Lung (tissue), 17 donors: ENCODE measurements at places on chromosomes 4 and X. TPM values are rescaled to one million over a fixed set of nuclear protein-coding genes. Genes with fewer than 3 reads are reported as not detected.

The ANOS1 gene
- 24.3 TPM for total RNA-seq

DNA sequence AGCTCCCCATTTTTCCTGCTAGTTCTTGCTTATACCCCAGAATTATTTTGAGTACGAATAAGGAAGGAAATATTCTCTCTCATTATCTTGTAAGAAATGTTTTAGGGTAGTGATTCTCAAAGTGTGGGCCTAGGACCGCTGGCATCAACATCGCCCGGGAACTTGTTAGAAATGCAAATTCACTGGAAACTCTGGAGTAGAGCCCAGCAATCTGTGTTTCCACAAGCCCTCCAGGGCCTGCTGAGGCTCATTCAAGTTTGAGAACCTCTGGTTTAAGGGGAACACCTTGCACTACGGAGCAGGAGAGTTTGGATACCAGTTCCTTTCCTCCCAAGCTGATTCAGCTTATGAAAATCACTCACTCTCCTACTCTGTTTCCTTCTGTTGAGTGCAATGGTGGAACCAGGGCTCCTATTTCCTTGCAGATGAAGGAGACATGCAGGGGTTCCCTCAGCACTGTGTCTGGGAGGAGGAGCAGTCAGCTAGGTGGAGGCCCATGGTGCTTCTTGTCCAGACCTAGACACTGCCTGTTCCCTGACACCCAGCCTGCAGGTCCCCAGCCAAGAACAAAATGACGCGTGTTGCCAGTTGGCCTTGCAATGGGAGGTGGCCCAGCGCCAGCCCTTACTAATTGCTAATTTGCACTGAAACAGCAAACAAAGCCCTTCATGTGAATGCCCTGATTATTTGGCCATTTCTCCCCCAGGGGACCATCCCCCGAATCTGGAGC, 68.5 kb downstream of the CYTL1 start:
- no peaks in the 10 kb centered on the region for H3K36me3 ChIP-seq
- H3K27ac ChIP-seq: no peak overlapping the region
- no peaks in the 10 kb centered on the region for H3K27me3 ChIP-seq

The CSN1S1 gene
- not detected for total RNA-seq

DNA sequence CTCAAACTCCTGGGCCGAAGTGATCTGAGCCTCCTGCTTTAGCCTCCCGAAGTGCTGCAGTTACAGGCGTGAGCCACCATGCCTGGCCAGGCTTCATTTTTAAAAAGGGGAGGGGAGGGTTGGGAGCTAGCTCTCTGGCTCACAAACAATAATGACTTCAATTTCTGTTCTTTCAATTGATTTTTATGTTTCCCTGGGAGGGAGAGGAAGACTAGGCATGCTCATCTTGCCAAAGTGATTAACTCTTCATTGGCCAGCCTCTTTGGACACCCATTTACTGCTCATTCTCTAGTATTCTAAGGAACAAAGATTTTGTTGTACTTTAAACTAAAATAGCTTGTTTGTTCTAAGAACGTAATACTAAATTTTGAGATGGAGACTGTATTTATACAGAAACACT, 43.4 kb upstream of the TRIM2 start:
- no peaks in the 10 kb centered on the region for H3K27me3 ChIP-seq
- no peaks in the 10 kb centered on the region for H3K4me1 ChIP-seq
- DNase-seq: no peak
- no peak overlapping the region for H3K27ac ChIP-seq
- H3K36me3 ChIP-seq: no peaks in the 10 kb centered on the region

The TREX2 gene
- total RNA-seq: 1.2 TPM

The DDX60 gene
- total RNA-seq: 15.1 TPM

The ASB9 gene
- total RNA-seq: 3.7 TPM

The TCP11X2 gene
- 1.7 TPM for total RNA-seq

GRCh38 chr4:83599183-83599582, 63.3 kb downstream of the GPAT3 start:
- no peak overlapping the region for H3K4me3 ChIP-seq
- H3K27me3 ChIP-seq: no peaks in the 10 kb centered on the region
- no peak overlapping the region for H3K27ac ChIP-seq
- DNase-seq: no peak
- H3K4me1 ChIP-seq: no peaks in the 10 kb centered on the region
- H3K36me3 ChIP-seq: no peaks in the 10 kb centered on the region

GRCh38 chrX:153519569-153520286, 2.3 kb downstream of the ATP2B3 start:
- no peaks in the 10 kb centered on the region for H3K4me1 ChIP-seq
- H3K27ac ChIP-seq: no peak overlapping the region
- H3K36me3 ChIP-seq: no peaks in the 10 kb centered on the region
- no peak for DNase-seq
- H3K27me3 ChIP-seq: peaks cover 35% of the 10 kb centered on the region

DNA sequence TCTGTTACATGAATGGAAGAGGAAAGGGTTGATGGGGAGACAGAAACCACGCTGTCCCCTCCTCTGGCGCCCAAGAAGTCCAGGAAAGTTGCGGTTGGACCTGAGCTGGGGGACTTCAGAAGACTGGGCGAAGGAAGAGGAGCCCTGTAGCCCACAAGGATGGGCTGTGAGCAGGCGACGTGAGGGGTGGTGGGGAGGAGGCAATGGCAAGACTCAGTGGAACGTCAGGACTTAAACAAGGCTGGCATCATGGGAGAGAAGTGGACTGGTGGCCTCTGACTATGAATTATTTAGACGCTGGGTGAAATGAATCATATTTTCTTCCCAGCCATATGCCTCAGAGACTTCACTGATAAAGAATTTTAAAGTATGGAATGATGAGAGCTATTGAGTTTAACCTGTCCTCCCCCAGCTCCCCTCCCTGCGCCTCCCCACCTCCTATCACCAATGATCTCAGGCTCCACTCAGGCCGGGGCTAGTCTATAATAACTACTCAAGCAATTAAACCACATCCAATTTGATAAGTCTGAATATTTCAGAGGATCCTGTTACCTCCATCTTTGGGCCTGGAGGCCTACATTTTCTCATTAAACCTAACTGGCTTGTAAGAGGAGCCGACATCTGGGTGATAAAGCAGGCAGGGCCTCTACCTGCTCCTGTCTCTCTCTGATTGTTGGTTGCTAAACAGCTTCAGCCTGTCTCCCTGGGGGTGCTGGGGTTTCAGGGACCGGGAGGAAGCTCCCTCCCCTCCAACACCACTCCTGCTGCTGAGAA, 63.6 kb downstream of the SMIM20 start:
- no peaks in the 10 kb centered on the region for H3K27me3 ChIP-seq
- H3K4me1 ChIP-seq: no peaks in the 10 kb centered on the region
- H3K4me3 ChIP-seq: no peak overlapping the region

The PDGFRA gene
- total RNA-seq: 79.2 TPM

- H3K27me3 ChIP-seq: no peaks in the 10 kb centered on the region
- no peak overlapping the region for H3K4me3 ChIP-seq
- DNase-seq: no peak
- H3K36me3 ChIP-seq: no peaks in the 10 kb centered on the region
- H3K4me1 ChIP-seq: no peaks in the 10 kb centered on the region
These were observed 70.6 kb downstream of the TRAPPC11 start for GRCh38 chr4:183729430-183730328.

The SLC16A2 gene
- total RNA-seq: 13.4 TPM

- no peak overlapping the region for H3K27ac ChIP-seq
- DNase-seq: peak; percentile 89
- H3K4me1 ChIP-seq: peaks cover 2% of the 10 kb centered on the region
- H3K27me3 ChIP-seq: no peaks in the 10 kb centered on the region
- H3K4me3 ChIP-seq: no peak overlapping the region
These were observed 579.4 kb upstream of the ZFP42 start for GRCh38 chr4:187416216-187416615.

The THAP6 gene
- 20.1 TPM for total RNA-seq

DNA sequence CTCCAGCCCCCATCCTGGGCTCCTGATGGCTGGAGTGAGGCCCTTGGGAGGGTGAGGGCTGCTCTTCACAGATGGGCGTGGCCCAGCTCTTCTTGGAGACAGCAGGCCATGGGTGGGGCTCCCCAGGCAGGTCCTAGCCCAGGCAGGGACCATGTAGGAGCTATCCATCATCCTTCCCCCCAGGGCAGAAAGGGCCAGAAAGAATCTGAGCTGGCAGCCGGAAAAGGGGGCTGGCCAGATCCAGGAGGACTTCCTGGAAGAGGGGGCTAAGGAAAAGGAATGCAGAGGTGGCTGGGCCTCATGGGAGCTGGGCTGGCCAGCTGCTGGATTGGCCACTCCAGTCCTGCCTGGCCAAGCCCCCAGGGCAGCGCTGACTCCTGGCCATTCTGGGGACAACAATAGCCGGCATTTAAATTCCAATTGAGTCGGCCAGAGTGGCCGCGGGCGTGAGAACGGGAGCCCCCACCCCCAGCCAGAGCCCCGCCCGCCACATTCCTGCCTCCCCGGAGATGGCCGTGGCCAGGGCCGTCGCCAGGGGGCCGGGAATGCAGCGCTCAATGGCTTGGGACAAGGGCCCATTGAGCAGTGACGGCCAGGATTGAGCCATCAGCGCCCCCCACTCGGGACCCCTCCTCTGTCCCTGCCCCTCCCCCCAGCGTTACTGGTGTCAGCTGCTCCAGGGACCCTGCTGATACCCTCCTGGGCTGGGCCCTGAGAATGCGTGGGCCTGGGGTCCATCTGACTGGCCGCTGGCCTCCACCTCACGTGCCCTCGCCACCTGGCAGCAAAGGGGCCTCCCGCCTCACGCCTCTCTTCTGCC, 15.1 kb upstream of the FGFR3 start:
- H3K27ac ChIP-seq: no peak overlapping the region
- H3K4me3 ChIP-seq: no peak overlapping the region
- no peak for DNase-seq
- H3K36me3 ChIP-seq: no peaks in the 10 kb centered on the region
- no peaks in the 10 kb centered on the region for H3K27me3 ChIP-seq
- H3K4me1 ChIP-seq: peaks cover 16% of the 10 kb centered on the region

DNA sequence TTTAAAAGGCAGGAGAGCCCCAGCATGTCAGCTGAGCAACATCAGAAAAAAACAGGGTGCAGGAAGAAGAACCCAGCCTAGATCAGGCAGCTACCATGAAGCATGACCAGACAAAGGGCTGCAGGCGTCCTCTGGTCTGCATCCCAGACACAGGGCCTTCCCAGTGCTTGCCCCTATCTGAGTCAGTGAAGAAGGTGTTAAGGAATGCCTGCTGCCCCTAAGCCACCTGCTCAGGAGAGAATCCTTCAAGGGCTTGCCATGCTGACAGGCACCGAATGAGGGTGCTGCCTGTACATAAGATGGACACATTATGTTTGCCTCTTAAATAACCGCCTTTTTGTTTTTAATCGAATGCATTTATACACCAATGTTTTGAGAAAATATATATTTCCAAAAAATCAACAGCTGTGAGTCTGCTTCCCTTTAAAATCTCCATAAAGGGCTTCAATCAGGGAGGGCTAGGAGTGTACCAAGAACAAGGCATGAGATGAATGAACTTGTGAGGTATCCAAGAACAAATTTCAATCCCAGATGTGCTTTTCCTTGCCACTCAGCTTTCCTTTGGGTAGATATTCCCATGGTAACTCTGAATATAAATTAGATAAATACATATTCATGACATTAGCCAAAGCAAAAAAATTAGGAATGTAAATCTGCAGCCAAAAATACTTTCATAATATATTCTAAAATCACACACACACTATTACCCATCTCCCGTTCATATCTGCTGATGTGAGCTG, 85.1 kb downstream of the SLC9A7 start:
- H3K4me1 ChIP-seq: no peaks in the 10 kb centered on the region
- H3K27me3 ChIP-seq: peaks cover 3% of the 10 kb centered on the region
- H3K27ac ChIP-seq: no peak overlapping the region
- no peak overlapping the region for H3K4me3 ChIP-seq

GRCh38 chr4:144831971-144832370, 186.0 kb downstream of the HHIP start:
- no peak overlapping the region for H3K27ac ChIP-seq
- no peak overlapping the region for H3K4me3 ChIP-seq
- H3K36me3 ChIP-seq: no peaks in the 10 kb centered on the region
- no peaks in the 10 kb centered on the region for H3K4me1 ChIP-seq
- H3K27me3 ChIP-seq: no peaks in the 10 kb centered on the region
- peak; percentile 13 for DNase-seq

- no peaks in the 10 kb centered on the region for H3K36me3 ChIP-seq
- no peaks in the 10 kb centered on the region for H3K27me3 ChIP-seq
- no peak overlapping the region for H3K4me3 ChIP-seq
These were observed 50.2 kb upstream of the GPR174 start for GRCh38 chrX:79094075-79094832.
